ENCODE measurements at places on chromosomes 2 and 18.

- DNase-seq: no peak
Observed at GRCh38 chr2:215517391-215517790, 81.5 kb upstream of the FN1 start.

GRCh38 chr2:234969306-234970098, 17.7 kb downstream of the SH3BP4 start:
- DNase-seq: no peak

DNA sequence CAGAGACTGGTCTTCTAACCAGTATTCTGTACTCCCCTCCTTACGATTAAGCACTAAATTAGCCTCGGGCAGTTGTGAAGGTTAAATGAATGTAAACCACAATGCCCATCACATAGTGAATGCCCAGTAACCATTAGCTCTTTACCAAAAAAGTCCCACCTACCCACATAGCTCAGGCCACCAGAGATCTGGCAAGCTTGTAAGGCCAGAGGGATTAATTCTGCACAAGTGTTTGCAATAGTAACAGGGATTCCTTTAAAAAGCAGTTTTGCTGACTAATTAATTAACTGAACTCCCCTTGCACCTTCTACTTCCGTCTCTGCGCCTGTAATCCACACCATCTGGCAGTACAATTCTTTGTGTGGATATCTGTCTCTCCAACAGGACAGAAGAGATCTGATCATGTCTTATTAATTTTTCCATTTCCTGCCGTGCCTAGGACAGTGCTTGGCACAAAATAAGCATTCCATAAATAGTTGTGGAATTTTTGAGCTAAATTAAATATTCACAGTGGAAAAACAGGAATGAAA, 36.2 kb upstream of the IGFBP2 start:
- no peak for DNase-seq

GRCh38 chr2:126187668-126188067, 468.3 kb upstream of the GYPC start:
- no peak for DNase-seq

GRCh38 chr2:148461876-148462275, 182.7 kb upstream of the EPC2 start:
- no peak for DNase-seq

Measured in RCC 7860 (cell line).